Activated naive CD4-positive, alpha-beta T cell treated with anti-CD3 and anti-CD28 coated beads for 36 hours (primary cell): ENCODE measurements at places on chromosomes 7 and 10. TPM values are rescaled to one million over a fixed set of nuclear protein-coding genes. Genes with fewer than 3 reads are reported as not detected.

Gene PWWP2B
- total RNA-seq, result 2.2 TPM

Gene SVIL
- 7.0 TPM for total RNA-seq

DNA sequence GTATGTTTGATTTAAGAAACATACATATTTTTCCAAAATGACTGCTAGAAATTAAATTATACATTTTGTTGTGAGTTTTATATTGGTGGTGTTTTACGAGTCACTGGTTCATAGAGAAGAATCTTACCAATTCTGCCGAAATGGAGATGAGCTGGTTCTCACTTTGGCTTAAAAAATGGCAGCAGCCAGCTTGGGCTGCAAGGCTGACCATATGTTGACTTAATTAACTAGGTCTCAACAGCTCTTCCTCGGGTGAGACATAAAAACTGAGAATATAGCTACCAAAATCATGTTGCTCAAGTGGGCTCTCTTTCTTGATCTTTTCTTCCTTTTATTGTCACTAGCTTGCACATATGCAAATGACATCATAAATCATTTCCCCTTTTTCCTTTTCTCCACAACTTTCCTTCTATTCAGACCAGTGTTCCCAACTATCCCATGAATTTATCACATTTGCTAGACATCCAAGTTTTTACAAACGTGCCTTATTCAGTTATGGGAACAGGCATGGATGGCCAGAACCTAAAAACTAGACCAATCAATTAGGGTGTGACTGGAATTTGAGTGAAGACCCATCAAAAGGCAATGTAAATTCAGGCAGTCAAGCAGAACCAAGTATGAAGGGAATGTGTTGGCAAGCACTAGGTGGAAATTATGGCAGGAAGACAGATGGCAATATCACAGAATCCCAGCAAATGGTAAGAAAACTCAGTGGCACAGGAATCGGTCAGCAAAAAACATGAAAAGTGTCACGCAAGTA is 6.4 kb upstream of the TSPAN12 start:
- no peak for DNase-seq

DNA sequence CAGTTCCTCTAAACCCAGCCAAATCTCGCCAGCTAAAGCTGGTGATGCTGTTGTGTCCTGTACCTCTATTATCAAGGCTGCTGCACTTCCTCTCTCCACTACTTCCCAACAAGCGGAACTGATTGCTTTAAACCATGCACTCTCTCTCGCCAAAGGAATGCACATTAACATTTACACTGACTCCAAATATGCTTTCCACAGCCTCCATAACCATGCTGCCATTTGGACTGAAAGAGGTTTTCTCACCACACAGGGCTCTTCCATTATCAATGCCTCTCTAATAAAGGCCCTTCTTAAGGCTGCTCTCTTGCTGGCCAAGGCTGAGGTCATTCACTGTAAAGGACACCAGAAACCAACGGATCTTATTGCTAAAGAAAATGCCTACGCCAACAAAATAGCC is 11.4 kb upstream of the LRRC61 start:
- no peak for DNase-seq
